ENCODE measurements at places on chromosomes 16 and 17.

- peak; percentile 56 for DNase-seq
Observed at GRCh38 chr17:43701318-43701743, 39.6 kb upstream of the MEOX1 start.

- no peak for DNase-seq
Observed at GRCh38 chr17:55168958-55169687, 95.6 kb upstream of the HLF start.

- DNase-seq, result no peak
Observed at GRCh38 chr16:13718748-13719147, 201.2 kb upstream of the ERCC4 start.

DNA sequence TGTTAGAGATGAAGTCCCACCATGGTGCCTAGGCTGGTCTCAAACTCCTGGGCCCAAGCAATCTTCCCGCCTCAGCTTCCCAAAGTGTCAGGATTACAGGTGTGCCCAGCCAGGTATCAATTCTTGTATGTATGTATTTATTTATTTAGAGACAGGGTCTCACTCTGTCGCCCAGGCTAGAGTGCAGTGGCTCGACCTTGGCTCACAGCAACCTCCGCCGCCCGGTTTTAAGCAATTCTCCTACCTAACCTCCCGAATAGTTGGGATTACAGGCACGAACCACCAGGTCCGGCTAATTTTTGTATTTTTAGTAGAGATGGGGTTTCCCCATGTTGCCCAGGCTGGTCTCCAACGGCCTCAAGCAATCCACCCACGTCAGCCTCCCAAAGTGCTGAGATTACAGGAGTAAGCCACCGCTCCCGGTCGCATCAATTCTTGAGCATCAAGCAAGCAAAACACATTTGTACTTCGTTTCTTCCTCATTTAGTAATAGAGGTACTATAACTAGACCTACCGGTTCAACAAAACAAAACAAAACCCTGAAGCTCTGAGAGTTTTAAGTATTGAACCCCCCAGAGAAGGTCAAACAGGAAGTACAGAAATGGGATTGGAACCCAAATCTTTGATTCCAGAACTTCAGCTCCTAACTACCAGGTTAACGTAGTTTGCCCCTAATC, 1.0 kb upstream of the ZNF500 start:
- no peak for DNase-seq

GRCh38 chr16:51636920-51637769, 486.1 kb upstream of the SALL1 start:
- no peak for DNase-seq

GRCh38 chr16:57979006-57979585, 8.2 kb upstream of the CNGB1 start:
- DNase-seq, result no peak

DNA sequence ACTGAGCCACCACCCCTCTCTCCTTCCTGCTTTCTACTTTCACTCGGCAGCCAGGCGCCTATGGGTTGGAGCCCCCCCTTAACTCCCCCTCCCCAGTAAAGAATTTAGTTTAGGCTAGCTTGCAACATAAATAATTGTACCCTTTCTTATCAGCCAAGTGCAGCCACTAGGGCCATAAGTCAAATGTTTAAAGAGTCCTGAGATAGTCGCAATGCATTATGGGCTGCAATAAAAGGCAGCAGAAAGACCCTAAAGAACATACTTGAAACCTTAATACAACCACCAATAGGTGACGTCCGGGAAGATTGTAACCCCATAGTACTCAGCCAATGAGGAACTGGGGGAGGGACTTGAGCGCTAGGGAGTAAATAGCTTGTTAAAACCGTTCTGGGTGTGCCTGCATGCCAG, 40.5 kb downstream of the C16orf82 start:
- no peak for DNase-seq

DNA sequence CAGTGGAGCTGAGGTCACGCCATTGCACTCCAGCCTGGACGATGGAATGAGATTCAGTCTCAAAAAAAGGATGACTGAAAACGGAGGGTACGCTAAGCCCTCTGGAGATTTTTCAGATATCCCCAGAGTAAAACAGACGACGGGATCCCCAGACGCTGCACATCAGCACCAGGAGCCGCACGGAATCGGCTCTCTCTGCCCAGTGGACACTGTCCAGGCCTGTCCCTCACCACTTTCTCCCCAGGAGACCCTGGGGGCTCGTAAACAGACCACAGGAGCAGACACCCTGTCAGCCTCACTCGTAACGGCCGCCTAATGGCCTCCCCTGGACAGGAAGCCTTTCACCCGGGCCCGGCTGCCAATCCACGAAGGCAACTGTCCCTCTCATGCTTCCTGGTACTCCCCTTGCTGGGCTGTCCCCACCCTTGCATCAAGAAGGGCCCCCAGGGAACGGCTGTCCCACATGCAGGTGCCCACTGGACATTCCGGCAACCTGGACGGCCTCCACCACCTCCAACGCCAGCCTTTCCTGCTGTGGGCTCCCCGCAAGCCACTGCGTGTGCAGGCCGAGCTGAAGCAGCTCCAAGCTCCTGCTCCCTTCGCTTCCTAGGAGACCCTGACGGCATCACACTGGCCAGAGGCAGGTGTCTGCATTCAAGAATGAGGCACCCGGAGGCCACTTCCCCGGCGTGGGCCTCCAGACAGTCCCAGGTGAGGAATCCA, 74.3 kb downstream of the TIMM22 start:
- no peak for DNase-seq

GRCh38 chr17:81309140-81309858, 14.2 kb upstream of the SLC38A10 start:
- peak; percentile 80 for DNase-seq
